Pancreas (tissue), 10 donors: ENCODE measurements at places on chromosomes 13 and 19. TPM values are rescaled to one million over a fixed set of nuclear protein-coding genes. Genes with fewer than 3 reads are reported as not detected.

KIRREL2 gene
- 50.5 TPM for total RNA-seq

TYROBP gene
- 47.7 TPM for total RNA-seq

- H3K36me3 ChIP-seq = no peaks in the 10 kb centered on the region
- H3K27me3 ChIP-seq = no peaks in the 10 kb centered on the region
- H3K4me1 ChIP-seq = no peaks in the 10 kb centered on the region
- no peak overlapping the region for H3K4me3 ChIP-seq
These were observed 4.6 kb downstream of the CAPN12 start for GRCh38 chr19:38739440-38740256.

SLC44A2 gene
- 32.7 TPM for total RNA-seq

RFXAP gene
- total RNA-seq = 2.4 TPM

GRCh38 chr13:76012091-76012721 lies 376.1 kb downstream of the LMO7 start:
- no peaks in the 10 kb centered on the region for H3K4me1 ChIP-seq
- no peak for DNase-seq
- H3K36me3 ChIP-seq = no peaks in the 10 kb centered on the region
- no peak overlapping the region for H3K27ac ChIP-seq

GRCh38 chr19:53553865-53554791 lies 16.2 kb downstream of the ZNF331 start:
- peak; percentile 93 for DNase-seq
- H3K36me3 ChIP-seq = no peaks in the 10 kb centered on the region
- peak overlapping the region; percentile 67 for H3K27ac ChIP-seq
- H3K4me1 ChIP-seq = peaks cover 2% of the 10 kb centered on the region
- peak overlapping the region; percentile 46 for H3K4me3 ChIP-seq
- no peaks in the 10 kb centered on the region for H3K27me3 ChIP-seq

DNA sequence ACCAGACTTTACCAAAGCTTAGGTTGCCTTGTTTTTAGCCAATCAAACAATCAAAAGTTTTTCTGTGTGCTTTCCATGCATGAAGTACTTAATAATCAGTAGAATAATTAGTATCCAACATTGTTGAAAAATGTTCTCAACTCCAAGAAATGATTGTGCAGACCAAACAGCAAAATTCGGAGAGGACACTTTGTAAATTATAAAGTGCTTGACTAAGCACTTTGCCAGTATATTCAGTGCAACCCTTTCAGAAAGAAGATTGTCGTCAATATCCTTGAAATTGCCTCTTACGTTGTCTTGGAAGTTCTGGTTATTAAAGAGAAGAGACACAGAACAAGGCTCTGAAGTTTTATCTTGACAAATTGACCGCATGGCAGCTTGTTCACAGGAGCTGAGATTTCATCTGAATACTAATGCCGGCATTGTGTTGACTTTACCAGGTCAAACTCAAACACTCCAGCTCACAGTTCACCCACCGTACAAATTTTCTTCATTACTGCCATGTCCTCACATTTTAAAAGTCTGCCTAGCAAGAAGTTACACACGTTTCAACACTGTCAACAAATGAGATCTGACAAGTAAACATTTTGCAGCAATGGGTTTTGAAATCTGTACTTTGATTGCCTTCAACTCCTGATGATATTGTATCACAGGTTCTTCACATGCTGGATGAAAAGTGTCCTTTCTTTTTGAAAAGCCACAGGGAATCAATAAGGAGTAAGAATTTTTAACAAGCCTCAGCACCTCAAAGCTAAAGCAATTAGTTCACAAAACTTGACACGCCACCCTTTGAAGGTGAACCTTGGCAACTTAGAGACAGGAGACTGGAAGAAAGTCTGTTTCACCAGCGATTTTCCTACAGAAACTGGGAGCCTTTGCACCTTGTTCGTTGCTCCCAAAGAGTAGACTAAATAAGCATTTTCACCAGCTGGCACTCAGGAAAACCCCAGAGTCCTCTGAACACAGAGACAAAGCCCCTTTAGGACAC lies 150.9 kb downstream of the RFC3 start:
- no peaks in the 10 kb centered on the region for H3K4me1 ChIP-seq
- no peaks in the 10 kb centered on the region for H3K36me3 ChIP-seq
- no peak overlapping the region for H3K27ac ChIP-seq
- H3K27me3 ChIP-seq = no peaks in the 10 kb centered on the region
- no peak overlapping the region for H3K4me3 ChIP-seq

GRCh38 chr13:33917190-33917589 lies 99.2 kb downstream of the RFC3 start:
- H3K27me3 ChIP-seq = no peaks in the 10 kb centered on the region
- DNase-seq = no peak
- H3K27ac ChIP-seq = no peak overlapping the region
- H3K4me3 ChIP-seq = no peak overlapping the region

GRCh38 chr13:38301236-38301635 lies 48.4 kb upstream of the UFM1 start:
- no peaks in the 10 kb centered on the region for H3K4me1 ChIP-seq
- H3K27me3 ChIP-seq = no peaks in the 10 kb centered on the region
- H3K4me3 ChIP-seq = no peak overlapping the region
- no peak overlapping the region for H3K27ac ChIP-seq
- H3K36me3 ChIP-seq = no peaks in the 10 kb centered on the region

ZNF559 gene
- total RNA-seq = 5.3 TPM

- no peak overlapping the region for H3K27ac ChIP-seq
- no peak for DNase-seq
- H3K4me1 ChIP-seq = no peaks in the 10 kb centered on the region
- H3K27me3 ChIP-seq = no peaks in the 10 kb centered on the region
- no peaks in the 10 kb centered on the region for H3K36me3 ChIP-seq
These were observed 260.8 kb downstream of the DNAJC15 start for GRCh38 chr13:43284162-43284561.

- H3K27me3 ChIP-seq = no peaks in the 10 kb centered on the region
- peak overlapping the region; percentile 91 for H3K27ac ChIP-seq
- H3K4me1 ChIP-seq = peaks cover 7% of the 10 kb centered on the region
- H3K4me3 ChIP-seq = peak overlapping the region; percentile 68
These were observed 685 bp upstream of the SUPT5H start for GRCh38 chr19:39444598-39445195.

DNA sequence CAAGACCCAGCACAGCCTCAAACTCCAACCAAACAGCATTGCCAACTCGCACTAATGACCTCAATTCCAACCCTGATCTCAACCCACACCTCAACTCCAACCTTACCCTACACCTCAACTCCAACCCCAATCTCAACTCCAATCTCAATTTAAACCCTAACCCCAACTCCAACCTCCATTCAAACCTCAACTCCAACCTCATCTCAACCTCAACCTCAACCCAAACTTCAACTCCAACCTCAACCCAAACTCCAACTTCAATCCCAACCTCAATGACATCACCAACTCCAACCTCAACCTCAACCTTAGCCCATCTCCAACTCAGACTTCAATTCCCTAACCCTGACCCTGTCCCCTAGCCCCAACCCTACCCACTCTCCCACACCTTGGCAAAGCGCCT lies 58.4 kb downstream of the UNC13A start:
- H3K4me3 ChIP-seq = no peak overlapping the region
- DNase-seq = no peak
- H3K4me1 ChIP-seq = no peaks in the 10 kb centered on the region
- H3K27me3 ChIP-seq = no peaks in the 10 kb centered on the region
- no peaks in the 10 kb centered on the region for H3K36me3 ChIP-seq

- no peak overlapping the region for H3K27ac ChIP-seq
- H3K27me3 ChIP-seq = no peaks in the 10 kb centered on the region
- peaks cover 8% of the 10 kb centered on the region for H3K4me1 ChIP-seq
- no peak for DNase-seq
- H3K4me3 ChIP-seq = no peak overlapping the region
- peaks cover 5% of the 10 kb centered on the region for H3K36me3 ChIP-seq
These were observed 6.0 kb upstream of the ELAVL3 start for GRCh38 chr19:11486661-11487503.

DNA sequence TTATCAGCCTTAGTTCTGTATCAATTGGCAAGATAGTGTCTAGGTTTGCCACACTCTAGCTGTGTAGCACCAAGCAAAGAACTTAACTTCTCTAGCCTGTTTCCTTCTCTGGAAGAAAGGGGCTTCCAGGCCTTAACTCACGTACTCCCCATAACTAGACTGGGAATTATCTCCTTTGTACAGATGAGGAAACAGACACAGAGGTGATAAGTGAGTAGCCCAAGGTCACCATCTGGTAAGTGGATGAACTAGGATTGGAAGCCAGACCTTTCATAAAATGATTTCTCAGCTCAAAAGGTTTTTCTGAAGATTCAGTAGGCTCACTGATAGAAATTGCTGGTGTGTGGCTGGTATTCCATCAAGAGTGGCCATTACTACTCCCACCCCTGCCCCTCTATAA lies 3.1 kb downstream of the ZNF428 start:
- no peak overlapping the region for H3K4me3 ChIP-seq
- no peak for DNase-seq
- no peaks in the 10 kb centered on the region for H3K36me3 ChIP-seq
- H3K27ac ChIP-seq = no peak overlapping the region
- no peaks in the 10 kb centered on the region for H3K27me3 ChIP-seq
- peaks cover 7% of the 10 kb centered on the region for H3K4me1 ChIP-seq

DNA sequence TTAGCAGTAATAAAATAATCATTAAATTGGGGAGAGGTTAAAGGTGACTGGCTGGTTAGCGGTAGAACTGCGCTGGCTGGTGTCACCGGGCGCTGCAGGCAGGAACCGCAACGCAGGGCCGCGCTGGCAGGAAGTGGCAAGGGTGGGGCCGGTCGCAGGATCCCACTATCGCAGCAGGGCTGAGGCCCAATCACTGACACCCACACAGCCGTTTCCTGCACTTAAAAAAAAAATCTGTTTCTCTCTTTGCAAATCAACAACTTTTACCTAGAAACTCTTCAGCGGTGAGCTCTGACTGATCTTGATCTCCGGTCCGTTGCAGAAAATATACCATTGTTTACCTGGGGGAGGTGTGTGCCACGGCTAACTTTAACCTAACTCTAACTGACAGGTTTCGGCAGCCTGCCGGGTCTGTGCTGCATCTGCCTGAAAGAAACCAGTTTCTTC lies 46.9 kb downstream of the KLF2 start:
- H3K36me3 ChIP-seq = peaks cover 2% of the 10 kb centered on the region
- no peaks in the 10 kb centered on the region for H3K4me1 ChIP-seq
- no peak overlapping the region for H3K27ac ChIP-seq
- H3K27me3 ChIP-seq = no peaks in the 10 kb centered on the region

GRCh38 chr13:21823949-21824348 lies 153.1 kb downstream of the FGF9 start:
- H3K27ac ChIP-seq = no peak overlapping the region
- DNase-seq = no peak
- no peaks in the 10 kb centered on the region for H3K36me3 ChIP-seq
- peaks cover 9% of the 10 kb centered on the region for H3K4me1 ChIP-seq
- H3K27me3 ChIP-seq = no peaks in the 10 kb centered on the region
- no peak overlapping the region for H3K4me3 ChIP-seq

DNA sequence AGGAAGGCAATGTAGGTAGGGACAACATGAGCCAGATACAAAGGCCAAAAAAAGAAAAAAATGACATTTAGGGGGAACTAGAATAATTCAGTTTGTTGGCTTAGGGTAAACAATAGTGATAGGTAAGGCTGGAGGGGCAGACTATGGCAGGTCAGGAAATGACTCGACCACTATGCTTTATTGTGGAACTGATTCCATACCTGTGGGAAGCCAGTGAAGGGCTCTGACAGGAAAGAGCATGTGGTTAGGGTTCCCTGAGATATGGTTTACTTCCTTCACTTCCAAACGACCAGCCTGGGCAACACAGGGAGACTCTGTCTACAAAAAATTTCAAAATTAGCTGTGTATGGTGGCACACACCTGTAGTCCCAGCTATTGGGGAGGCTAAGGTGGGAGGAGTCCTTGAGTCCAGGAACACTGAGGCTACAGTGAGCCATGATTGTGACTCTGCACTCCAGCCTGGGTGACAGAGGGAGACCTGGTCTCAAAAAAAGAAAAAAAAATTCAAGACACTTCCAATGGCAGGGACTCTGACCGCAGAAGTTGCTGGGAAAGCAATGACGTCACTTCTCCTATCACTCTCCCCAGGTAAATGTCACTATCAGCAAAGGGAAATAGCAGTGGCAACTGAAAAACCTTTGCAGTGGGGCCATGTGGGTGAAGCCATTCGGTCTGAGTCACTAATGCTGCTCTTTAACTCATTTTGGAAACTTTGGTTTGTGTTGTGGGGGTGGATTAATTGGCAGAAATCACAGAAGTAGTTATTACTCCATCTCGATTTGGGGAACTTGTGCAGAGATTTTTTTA lies 192.8 kb upstream of the TSC22D1 start:
- H3K4me1 ChIP-seq = peaks cover 15% of the 10 kb centered on the region
- H3K4me3 ChIP-seq = no peak overlapping the region
- H3K36me3 ChIP-seq = no peaks in the 10 kb centered on the region
- no peak for DNase-seq
- no peak overlapping the region for H3K27ac ChIP-seq
- no peaks in the 10 kb centered on the region for H3K27me3 ChIP-seq

GRCh38 chr13:110348309-110349105 lies 41.4 kb downstream of the COL4A2 start:
- no peaks in the 10 kb centered on the region for H3K36me3 ChIP-seq
- DNase-seq = no peak
- H3K4me1 ChIP-seq = no peaks in the 10 kb centered on the region
- no peak overlapping the region for H3K27ac ChIP-seq
- no peak overlapping the region for H3K4me3 ChIP-seq

IL4I1 gene
- 3.5 TPM for total RNA-seq

GRCh38 chr19:55492362-55492944 lies 4.2 kb downstream of the SSC5D start:
- H3K27me3 ChIP-seq = no peaks in the 10 kb centered on the region
- no peak overlapping the region for H3K27ac ChIP-seq
- DNase-seq = peak; percentile 19
- H3K4me1 ChIP-seq = no peaks in the 10 kb centered on the region
- no peaks in the 10 kb centered on the region for H3K36me3 ChIP-seq
- H3K4me3 ChIP-seq = no peak overlapping the region

DNA sequence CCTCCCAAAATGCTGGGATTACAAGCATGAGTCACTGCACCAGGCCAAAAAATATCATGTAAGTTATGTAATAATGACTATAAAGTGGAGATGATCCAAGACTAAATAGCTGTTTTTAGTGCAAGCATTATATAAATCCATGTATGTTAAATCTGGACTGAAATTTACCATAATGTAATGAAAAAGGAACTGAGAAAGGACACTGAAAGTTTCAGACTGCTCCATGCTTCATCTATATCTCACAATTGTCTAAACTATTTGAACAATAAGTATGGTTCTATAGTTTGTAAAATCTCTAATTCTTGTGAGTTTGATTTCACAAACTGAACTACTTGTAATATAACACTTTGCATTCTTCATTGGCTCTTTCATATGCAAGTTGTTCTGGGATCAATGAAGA lies 2299.5 kb downstream of the PCDH9 start:
- no peak overlapping the region for H3K4me3 ChIP-seq
- no peak for DNase-seq
- no peaks in the 10 kb centered on the region for H3K36me3 ChIP-seq
- H3K27me3 ChIP-seq = no peaks in the 10 kb centered on the region
- H3K27ac ChIP-seq = no peak overlapping the region

GRCh38 chr19:17448131-17448967 lies at the start of gene TMEM221:
Gene TMEM221 (minus strand): TSS chr19:17448668. CDS start chr19:17448462, 206 bp downstream.
- no peak within 1 kb of the TSS for H3K27ac ChIP-seq
- H3K4me3 ChIP-seq = peak within 1 kb of the TSS; percentile 16
- H3K27me3 ChIP-seq = no peaks in the 10 kb centered on the region
- no peaks in the 10 kb centered on the region for H3K4me1 ChIP-seq
